ENCODE measurements at places on chromosomes 2 and 18.

GRCh38 chr2:172137109-172137508 is 34.4 kb upstream of the DLX2 start:
- DNase-seq: no peak

DNA sequence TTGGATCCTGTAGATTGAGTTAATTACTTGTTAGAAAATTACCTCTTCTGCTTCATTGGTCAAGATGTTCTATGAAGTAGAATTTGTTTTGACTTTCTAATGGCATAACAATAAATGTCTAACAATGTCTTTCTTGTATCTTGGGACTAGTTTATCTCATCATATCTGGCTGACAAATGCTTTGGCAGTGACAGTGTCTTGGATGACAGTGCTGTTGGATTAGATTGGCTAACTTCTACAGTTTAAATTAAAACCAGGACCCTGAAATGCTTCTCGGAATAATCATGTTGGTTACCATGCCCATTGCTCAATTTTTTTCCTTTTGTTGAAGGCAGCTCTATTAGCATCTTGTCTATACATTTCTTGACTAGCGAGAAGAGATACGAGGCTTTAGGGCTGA is 176.9 kb downstream of the PARD3B start:
- no peak for DNase-seq

DNA sequence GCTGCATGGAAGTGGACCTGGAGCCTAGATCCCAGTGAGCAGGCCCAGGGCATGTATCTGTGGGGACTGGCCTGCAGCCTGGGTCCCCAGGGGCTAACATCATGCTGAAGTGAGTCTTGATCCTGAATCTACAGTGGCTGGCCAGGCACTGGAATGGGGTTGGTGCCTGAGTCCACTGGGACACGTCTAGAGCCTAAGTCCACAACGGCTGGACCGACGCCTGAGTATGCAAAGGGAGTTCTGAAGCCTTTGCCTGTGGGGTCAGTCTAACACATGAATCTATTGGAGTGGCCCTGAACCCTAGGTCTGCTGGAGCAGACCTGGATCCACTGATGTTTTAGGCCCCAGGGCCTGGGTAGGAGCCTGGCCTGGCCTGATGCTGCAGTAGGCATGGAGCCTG is 665.5 kb downstream of the DCDC2C start:
- no peak for DNase-seq

- DNase-seq: no peak
Measured at GRCh38 chr2:23199115-23199918, 185.7 kb upstream of the KLHL29 start.

DNA sequence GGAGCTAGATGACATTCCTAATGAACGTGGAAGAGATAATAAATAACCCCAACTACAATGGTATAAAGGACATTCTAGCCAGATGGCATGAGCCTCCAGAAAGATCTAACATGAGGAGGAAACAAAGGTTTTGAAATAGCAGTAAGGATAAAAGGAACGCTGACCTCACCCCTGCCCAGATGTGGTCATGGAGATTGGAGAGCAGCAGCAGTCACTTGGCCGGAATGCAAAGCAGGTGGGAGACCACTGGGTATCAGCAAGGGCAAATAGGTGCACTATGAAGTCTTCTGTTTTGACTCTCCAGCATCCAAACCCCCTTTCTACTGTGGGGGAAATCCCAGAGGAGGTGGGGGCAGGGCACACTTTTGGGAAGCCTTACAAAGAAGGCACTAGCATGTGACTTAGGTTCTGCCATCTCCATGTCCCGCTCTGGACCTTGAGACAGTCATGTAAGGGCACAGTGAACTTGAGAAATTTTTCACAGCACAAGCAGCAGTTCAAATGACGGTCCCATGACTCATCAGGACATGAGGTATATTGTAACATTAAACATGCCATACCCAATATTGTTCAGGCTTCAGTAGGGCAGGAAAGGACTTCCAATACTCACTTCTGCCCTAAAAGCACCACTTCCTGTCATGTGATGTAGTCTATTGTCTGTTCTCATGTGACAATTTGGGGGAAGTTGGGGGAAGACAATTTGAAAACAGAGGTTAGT is 55.2 kb downstream of the METTL4 start:
- DNase-seq: no peak

DNA sequence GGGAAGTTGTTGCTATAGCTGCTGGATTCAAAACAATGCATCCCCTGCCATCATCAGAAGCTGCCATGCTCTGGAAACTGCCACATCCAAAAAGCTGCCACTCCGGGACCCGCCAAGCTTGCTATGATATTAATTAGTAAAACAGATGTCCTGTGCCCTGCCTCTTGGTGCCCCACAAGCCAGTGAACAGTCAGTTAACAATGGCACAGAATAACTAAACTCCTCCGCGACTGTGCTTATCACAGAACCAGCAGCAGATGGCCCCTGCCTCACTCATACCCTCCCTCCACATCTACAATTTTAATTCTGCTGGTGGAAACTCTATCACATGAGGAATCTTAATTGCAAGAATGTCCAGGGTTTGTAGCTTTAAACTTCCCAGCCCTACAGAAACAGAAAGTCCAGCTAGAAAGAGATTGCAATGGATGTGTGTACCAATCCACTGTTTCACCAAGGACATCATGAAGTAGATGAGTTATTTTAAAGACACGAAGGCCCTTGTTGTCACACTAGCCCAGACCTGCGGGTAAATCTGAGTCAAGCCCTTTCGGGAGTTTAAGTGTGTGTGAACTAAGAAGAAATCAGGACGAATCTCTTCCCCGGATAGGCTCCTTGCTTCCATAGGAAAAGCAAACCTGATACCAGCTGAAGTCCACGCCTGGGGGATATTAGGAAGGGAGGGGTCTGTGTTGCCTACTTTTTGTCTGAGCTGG is 7.4 kb upstream of the ACYP2 start:
- no peak for DNase-seq

DNA sequence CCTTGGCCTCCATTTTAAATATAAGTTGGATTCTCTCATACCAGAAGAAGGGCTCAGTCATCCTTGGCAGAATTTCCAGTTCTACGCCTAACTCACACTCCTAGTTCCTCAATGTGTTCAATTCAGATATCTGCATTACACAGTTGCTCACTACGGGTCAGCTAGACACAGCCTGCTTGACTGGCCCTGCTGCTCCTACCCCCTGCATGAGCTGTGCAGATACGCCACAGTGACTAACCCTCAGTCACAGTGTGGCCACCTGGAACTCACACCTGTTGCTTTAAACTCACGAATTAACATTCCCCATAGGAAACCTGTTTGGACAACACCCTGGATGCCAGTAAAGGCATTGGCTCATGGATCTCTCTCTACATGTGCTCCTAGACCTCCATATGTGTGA is 429.6 kb downstream of the NCKAP5 start:
- no peak for DNase-seq

DNA sequence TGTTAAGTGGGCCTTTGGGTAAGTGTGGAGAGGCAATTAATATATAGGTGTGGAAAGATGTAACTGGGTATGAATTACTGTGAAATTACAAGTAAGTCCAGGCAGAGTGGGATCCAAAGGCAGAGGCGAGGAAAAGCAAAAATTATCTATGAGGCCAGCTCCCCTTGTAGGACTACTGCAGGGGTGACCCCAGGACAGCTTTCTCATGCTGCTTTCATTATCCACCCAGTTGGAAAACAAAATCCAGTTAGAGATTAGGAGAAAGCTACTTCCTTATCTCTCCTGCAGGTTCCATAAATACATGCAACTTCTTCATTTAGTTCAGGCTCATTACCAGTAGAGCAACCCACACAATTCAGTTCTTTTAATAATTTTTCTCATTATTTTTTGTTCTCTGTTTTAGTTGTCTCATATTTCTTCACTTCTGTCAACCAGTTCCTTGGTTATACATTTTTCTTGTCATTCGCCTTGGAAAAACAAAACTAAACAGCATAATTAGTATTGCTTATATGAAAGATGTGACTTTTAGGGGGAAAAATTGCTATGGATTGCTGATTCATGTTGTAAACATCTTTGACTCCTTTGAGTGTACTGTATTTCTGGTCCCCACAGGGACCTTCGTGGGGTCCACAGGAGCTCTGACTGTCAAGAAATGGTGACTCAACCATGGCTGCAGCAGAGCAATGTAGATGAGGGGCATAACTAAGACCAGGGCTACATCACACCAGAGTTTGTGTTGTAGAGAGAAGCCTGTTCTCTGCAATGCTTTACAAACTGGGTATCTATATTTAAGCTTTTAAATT is 110.4 kb upstream of the PARD3B start:
- DNase-seq: no peak

Measured in activated CD4-positive, CD25-positive, alpha-beta regulatory T cell (primary cell).